T-cell (primary cell): ENCODE measurements at places on chromosomes 2 and 18.
A peak's percentile ranks its signal among the peaks of the same experiment; 100 is the strongest.

GRCh38 chr18:49031511-49032188 is 80.9 kb upstream of the SMAD7 start:
- H3K4me1 ChIP-seq: peaks cover 11% of the 10 kb centered on the region
- no peaks in the 10 kb centered on the region for H3K36me3 ChIP-seq
- peak; percentile 33 for DNase-seq
- H3K4me3 ChIP-seq: peak overlapping the region; percentile 39

- no peak overlapping the region for H3K4me3 ChIP-seq
- no peak overlapping the region for H3K27ac ChIP-seq
- no peaks in the 10 kb centered on the region for H3K36me3 ChIP-seq
Measured at GRCh38 chr18:55144193-55144930, 185.1 kb upstream of the CCDC68 start.

- no peaks in the 10 kb centered on the region for H3K36me3 ChIP-seq
- peak; percentile 42 for DNase-seq
- peaks cover 3% of the 10 kb centered on the region for H3K27me3 ChIP-seq
- peaks cover 70% of the 10 kb centered on the region for H3K4me1 ChIP-seq
Measured at GRCh38 chr2:86786001-86786536, 4.6 kb downstream of the CD8A start.

- no peak for DNase-seq
- no peaks in the 10 kb centered on the region for H3K27me3 ChIP-seq
- H3K4me1 ChIP-seq: no peaks in the 10 kb centered on the region
- H3K27ac ChIP-seq: no peak overlapping the region
Measured at GRCh38 chr18:67218556-67218955, 298.0 kb downstream of the DSEL start.

DNA sequence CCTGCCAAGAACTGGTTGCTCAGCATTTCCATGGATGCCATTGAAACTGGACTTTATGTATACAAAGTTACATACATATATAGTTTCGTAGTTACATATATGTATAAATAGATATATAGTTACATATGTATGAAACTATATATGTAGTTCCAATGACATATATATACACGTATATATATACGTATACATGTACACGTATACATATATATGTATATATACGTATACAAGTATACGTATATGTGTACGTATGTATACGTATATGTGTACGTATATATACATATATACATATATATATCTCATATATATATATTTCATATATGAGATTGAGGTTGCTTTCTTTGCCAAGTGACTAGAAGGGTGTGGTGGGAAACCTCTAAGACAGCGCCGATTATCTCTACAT is 10.6 kb upstream of the TMEM131 start:
- no peaks in the 10 kb centered on the region for H3K4me1 ChIP-seq
- no peak overlapping the region for H3K27ac ChIP-seq

DNA sequence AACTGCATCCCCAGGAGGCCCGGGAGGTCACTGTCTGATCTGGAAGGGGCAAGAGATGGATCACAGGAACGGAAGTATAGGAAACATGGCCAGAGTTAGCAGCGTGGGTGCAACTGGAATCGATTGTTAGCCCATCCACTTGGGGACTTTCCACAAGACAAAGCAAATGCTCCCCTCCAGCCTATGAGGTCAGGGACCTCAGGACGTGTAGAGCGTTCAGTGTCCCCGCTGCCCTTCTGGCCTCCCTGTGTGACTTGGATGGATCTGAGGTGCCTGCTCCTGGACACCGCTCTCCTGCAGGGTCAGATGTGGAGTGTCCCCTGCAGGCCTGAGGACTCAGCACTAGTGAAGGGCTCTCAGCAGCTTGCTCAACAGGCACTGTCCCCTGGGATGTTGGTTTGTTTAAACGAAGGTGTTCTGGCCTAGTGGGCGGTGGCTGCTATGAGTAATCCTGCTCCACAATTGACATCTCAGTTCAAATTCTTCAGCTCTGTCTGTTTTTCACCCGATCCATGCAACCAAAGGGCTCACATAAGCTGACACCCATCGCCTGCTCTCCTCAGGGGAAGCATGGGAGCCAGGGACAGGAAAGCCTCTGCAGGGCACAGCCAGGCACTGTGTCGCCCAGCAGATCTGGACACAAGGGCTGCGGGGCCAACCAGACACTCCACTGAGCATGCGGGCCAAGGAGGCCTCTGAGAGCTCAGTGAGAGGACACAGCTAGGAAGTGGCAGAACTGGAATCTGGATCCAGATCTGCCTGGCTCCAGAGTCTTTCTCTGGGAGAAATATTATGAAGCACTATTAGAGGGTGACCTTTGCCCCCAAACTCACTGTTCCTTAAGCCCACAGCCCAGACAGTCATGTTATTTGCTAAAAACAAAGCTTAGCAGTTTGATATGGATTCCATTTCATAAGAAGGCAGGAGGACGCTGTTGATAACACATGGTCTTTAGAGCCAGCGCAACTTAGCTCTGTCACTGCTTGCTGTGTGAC is 78.5 kb downstream of the RHOB start:
- peaks cover 4% of the 10 kb centered on the region for H3K27me3 ChIP-seq
- no peaks in the 10 kb centered on the region for H3K4me1 ChIP-seq
- no peaks in the 10 kb centered on the region for H3K36me3 ChIP-seq
- no peak for DNase-seq
- no peak overlapping the region for H3K27ac ChIP-seq
- H3K4me3 ChIP-seq: no peak overlapping the region
